Lung (tissue), 17 donors: ENCODE measurements at places on chromosomes 13 and 19.

GRCh38 chr19:17311455-17312188, 2.3 kb downstream of the DDA1 start:
- no peak for DNase-seq

DNA sequence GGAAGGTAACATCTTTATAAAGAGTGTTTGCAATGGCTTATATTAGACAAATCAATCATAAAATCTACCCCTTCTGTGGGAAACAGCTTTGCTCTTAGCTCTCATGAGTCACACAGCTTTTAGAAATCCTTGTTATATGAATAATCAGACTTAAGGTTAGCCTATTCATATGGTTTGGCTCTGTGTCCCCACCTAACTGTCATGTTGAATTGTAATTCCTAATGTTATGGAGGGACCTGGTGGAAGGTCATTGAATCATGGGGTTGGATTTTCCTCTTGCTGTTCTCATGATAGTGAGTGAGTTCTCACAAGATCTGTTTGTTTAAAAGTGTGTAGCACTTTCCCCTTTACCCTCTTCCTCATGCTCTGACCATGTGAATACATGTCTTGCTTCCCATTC, 704.2 kb upstream of the KLHL1 start:
- DNase-seq: no peak

- no peak for DNase-seq
These were observed 6.9 kb upstream of the CEACAM5 start for GRCh38 chr19:41701401-41702075.

DNA sequence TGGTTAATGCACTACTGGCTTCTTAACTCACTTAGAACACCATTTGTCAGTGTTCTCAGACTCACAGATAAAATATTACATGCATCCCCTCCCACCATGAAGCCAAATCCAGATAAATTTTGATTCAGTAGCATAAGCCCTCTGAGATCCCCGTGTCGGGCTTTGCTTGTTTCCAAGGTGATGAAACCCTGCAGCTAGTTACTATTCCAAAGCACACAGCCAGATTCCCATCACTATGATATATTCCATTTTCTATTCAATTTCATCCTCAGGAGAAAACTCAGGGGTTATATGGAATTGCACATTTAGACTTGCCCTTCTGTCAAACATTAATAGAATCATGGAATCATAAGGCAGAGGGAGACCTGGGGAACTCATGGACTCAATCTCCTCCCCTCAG, 9.4 kb upstream of the FAM124A start:
- no peak for DNase-seq

- DNase-seq: peak; percentile 69
These were observed 156.3 kb downstream of the NDFIP2 start for GRCh38 chr13:79637133-79637763.

DNA sequence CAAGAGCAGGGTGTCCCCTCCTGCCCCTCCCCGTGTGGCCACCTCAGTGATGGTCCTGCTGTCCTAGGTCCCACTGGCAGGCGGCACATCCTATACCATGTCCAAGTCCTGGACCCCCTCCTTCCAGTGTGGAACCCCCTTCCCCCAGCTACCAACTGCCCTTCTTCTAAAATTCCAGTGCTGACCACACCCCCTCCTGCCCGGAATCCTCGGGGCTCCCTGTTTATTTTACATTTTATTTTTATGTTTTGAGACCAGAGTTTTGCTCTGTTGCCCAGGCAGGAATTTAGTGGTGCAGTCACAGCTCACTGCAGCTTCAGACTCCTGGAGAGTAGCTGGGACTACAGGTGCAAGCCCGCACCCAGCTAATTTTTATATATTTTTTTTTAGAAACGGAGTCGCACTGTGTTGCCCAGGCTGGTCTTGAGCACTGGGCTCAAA, 945 bp upstream of the CPAMD8 start:
- DNase-seq: no peak

DNA sequence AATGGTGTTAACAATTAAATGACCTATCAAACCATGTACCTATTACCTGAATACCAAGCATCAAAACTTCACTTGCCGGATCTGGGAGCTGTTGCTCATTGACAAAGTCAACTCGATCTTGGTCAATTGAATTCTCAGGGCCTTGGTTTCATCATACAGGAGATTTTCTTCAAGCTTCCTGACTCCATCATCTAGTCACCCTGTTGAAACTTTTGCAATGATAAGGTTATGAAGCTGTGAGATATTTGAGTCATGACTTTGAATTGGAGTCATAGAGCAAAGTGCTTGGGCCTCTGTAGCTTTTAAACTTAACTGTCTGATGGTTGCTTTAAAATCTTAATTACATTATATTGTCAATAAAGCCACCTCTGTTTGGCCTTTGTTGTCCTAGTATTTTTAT, 260.9 kb downstream of the COG6 start:
- DNase-seq: no peak

GRCh38 chr13:110575322-110576069, 14.0 kb upstream of the RAB20 start:
- DNase-seq: no peak

GRCh38 chr19:39131255-39131755, 5.7 kb downstream of the PAK4 start:
- DNase-seq: peak; percentile 38

DNA sequence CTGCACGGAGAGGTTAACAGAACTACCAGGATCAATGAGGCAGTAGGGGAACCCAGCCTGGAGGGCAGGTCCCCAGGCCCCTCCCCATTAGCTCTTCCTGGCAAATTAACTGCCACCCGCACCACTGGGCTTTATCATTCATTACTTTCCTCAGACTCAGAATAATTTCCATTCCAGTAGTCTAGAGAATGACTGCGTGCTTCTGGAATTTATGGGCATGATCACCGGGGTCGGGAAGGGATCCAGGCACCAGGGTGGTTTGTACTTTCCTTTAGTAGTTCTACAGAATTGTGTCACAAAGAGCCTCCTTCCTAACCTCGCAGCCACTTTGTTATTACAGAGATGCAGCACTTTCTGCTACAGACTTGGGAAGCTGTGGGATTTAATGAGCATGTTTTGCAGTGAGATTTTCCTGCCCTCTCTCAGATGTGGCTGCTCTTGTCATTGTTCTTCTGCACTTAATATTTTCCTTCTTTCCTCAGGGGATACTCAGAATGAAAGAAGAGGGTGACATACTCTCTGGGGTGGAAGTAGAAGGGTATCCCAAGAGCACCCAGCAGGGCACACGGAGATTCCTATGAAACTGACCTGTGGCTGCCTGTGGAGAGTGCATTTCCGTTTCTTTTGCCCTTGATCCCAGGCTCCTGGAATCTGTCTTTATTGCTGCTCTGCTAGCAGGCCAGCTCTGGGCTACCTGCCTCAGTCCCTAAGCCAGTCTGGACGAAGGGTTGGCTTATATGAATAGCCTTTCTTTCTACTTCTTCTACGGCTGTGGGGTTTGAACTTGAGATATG, 285.0 kb upstream of the SLC10A2 start:
- no peak for DNase-seq

GRCh38 chr19:38733241-38733492, 11.1 kb downstream of the CAPN12 start:
- DNase-seq: no peak

GRCh38 chr13:31781064-31781463, 41.7 kb downstream of the RXFP2 start:
- DNase-seq: no peak

DNA sequence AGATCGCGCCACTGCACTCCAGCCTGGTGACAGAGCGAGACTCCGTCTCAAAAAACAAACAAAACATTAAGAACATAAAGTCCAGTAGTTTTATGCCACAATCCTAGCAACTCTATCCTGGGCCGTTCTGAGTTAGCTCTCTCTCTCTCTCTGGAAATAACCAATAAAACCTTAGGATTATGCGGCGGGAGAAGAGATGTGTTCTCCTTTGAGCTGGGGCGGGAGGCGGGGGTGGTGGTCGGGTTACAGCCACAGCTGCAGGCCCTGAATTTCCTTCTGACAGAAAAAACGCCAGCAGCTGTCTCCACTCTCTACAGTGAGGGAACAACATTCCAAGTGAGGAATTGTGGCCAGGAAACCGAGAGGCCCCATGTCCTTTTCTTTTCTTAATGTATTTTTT, 9.1 kb upstream of the PNMA8A start:
- peak; percentile 95 for DNase-seq

GRCh38 chr13:30757026-30757742, 21.8 kb downstream of the ALOX5AP start:
- DNase-seq: no peak

GRCh38 chr13:44780591-44781280, 204.6 kb upstream of the TSC22D1 start:
- no peak for DNase-seq

GRCh38 chr13:108755083-108755482, 125.7 kb downstream of the MYO16 start:
- DNase-seq: peak; percentile 37

GRCh38 chr19:45467115-45467455, 711 bp upstream of the FOSB start:
- no peak for DNase-seq

GRCh38 chr19:49272204-49272603, 52.8 kb downstream of the SLC6A16 start:
- no peak for DNase-seq

DNA sequence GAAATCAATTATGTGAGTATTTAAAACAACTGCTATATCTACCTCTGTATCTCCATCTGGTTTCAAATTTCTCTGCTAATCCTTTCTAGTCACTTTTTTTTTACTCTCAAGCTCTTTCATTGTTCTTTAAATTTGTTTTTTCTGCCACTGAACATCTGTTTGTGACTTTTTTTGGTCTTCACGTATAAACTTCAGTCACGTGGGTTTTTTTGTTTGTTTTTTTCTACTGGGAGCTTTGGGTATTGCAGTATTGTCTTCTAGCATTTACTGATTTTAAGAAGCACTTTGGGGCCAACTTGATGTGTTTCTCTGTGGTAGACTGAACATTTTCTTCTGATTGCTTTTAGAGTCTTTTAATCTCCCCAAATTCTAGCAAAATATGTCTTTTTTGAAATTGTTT, 262.6 kb upstream of the RXFP2 start:
- peak; percentile 25 for DNase-seq

DNA sequence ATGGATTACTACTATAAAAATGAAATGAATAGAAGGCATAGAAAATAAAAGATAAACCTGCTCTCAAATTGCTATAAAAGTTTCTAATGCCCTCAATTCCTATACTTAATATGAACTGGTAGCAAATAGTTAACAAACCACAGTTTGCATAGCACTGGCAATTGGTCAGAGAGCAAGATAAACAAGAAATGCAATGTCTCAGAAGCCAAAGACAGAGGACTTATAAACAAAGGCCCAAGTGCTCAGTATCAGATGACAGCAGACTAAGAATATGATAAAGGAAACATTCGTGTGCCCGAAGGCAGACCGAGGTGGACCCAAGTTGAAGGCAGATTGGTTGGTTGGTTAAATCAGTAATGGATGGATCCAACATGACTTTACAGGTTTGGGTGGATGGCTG, 50.6 kb downstream of the IPO5 start:
- DNase-seq: peak; percentile 74

DNA sequence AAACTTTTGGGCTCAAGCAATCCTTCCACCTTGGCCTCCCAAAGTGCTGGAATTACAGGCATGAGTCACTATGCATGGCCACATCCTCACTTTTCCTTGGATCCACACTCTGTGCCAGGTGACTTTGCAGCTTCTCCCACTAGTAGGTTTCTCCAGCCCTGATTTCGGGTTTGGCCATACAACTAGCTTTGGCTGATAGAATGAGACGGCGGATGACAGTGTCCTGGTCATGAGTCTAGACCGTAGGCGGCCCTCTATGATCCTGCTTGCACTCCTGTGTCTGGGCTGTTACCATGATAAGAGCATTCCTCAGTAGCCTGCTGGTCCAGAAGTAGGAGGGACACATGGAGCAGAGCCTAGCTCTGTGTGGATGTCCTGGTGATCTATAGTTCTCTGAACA, 112.5 kb upstream of the KL start:
- DNase-seq: no peak

- DNase-seq: no peak
These were observed at the start of gene WDR88 for GRCh38 chr19:33132021-33132420. TSS of gene WDR88 (plus strand) at chr19:33132114. CDS start at chr19:33132170, 56 bp downstream.

GRCh38 chr13:59750860-59751259, 412.9 kb downstream of the DIAPH3 start:
- peak; percentile 81 for DNase-seq

DNA sequence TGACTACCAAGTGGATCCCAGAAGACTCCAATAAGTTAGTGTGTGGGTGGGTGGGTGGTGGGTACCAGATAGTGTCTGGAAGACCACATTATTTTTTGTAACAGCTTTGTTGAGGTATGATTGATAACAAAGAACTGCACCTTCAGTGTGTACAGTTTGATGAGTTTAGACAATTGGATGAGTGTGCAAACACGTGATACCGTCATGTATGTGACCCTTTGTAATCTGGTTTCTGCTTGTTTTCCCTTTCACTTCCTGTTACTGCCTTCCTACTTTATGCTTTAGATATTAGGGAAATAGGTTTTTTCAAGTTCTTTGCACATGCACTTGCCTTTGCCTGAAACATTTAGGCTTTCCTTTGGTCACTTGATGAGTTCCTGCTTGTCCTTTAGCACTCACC, 8.5 kb downstream of the RPL21 start:
- no peak for DNase-seq

DNA sequence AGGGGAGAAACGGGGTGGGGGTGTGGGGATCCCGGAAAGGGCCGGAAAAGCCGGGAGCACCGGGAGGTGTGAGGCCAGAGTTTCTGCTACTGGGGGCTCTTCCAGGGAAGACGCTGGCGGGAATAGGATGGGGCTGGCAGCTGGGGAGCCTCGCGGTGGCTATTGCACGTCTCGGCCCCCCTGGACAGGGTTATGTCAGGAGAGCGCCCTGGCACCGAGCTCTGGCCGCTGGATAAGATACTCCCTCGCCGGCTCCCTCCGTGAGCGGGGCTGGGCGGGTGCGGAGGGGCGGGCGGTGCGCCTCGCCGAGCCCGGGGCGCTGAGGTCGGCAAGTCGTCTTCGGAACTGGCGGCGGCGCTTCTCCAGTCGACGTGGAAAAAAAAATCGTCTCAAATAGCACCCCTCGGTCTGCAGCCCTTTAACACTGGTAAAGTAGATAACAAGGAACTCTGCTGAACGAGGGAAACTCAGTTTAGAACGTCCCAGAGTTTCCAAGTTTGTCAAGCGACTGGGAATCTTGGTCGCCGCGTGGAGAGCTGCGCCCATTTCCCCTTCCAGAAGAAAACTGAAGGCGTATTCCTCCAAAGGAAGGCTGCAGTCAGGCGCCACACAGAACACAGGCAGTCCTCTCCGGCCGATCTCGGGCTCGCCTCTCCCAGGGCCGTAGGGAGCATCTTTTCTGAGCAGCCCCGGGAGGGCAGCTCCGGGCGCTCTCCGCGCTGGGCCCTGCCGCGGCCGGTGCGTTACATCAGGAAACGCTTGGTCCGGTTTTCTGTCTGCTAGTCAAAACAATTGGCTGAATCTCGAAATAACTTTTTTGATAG, 115.1 kb downstream of the KCNRG start:
- peak; percentile 56 for DNase-seq

DNA sequence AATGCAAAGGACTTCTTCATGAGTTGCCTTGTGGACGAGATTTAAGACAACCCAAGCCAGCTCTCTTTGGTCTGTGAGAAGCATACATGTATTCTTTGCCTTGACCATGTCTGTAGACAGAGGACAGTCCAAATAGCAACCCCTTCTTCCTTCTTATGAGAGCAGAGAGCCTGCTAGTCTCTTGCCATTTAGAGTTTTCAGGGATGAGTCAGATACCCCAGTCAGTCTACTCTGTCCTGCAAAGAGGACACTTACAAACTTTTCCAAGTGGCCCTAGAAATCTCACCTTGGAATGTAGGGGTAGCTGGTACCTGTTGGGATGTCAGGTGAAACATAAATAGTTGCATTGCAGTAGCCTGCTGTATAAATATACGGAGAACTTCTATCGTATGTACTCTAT, 36.7 kb downstream of the DNAJC3 start:
- no peak for DNase-seq
